ENCODE measurements at places on chromosomes 12 and 14.

GRCh38 chr12:94660436-94660835 lies 10.1 kb upstream of the TMCC3 start:
- no peak for DNase-seq

GRCh38 chr14:90511795-90512328 lies 115.0 kb downstream of the CALM1 start:
- DNase-seq, result no peak

GRCh38 chr14:20675669-20676068 lies 8.7 kb upstream of the RNASE4 start:
- no peak for DNase-seq

- no peak for DNase-seq
Measured at GRCh38 chr12:10853776-10854175, 4.5 kb upstream of the PRR4 start.

DNA sequence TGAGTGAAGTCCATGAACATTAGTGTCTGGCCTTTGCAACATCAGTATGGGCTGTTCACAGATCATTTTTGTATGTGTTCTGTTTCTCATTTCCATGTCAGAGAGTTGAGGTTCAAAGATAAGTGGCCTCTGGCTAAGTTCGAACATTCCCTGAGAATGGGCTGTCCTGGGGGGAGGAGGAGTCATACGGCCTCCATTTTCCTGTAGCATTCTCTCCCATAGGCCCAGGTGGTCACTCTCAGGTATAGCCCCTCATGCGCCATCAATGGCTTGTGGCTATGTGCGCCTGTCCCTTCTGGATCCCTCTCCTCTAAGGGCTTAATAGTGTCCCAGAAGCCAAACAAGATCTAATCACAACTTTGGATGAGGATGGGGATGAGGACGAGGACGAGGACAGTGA lies 165.0 kb downstream of the PAX9 start:
- DNase-seq, result no peak

DNA sequence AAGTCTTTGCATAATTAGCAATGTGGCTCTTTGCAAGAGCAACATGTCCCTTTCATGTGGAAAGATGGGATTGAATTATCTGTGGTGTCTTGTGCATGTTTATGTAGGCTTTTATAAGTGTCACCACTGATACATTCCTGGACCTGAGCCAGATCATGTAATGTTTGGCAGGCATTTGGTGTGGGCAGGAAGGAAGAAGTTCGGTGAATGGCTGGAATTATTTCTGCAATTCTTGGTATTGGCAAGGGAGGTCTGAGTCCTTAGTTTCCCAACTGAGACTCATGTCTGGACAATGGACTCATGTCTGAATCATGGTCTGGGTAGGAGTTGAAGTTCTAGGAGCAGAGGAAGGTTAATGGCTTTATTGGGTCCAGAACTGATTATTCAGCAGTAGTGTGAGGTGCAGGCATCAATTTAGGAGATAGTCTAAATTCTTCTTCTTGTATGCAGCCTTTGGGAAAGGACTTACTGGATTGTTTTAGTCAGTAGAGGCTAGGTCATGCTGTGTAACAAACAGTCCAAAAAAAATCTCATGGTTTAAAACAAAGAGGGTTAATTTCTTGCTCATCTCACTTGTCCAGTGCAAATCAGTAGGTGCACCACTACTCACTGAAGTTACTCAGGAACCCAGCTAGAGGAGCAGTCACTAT lies 186.5 kb upstream of the LHX5 start:
- no peak for DNase-seq

GRCh38 chr14:101113108-101113612 lies 209.6 kb upstream of the RTL1 start:
- DNase-seq, result no peak

- no peak for DNase-seq
Measured at GRCh38 chr12:68998041-68998440, 65.1 kb upstream of the CPM start.

- DNase-seq, result no peak
Measured at GRCh38 chr14:37594971-37595808, at the start of the genes FOXA1 and TTC6. FOXA1 (minus strand) TSS chr14:37595249; CDS start chr14:37594972, 277 bp downstream. TTC6 (plus strand) TSS chr14:37595629; CDS start chr14:37622065, 26,436 bp downstream.

GRCh38 chr14:20683125-20683890 lies 1.1 kb upstream of the RNASE4 start:
- DNase-seq, result peak; percentile 86

Data from fibroblast of skin of left biceps (primary cell).